Muscle of leg (tissue), 16 donors: ENCODE measurements at places on chromosomes 13 and 19.

GRCh38 chr13:49877629-49878218 lies 58.4 kb downstream of the SPRYD7 start:
- no peak for DNase-seq

- DNase-seq, result no peak
Measured at GRCh38 chr19:2150794-2151338, 500 bp downstream of the AP3D1 start.

- no peak for DNase-seq
Measured at GRCh38 chr19:42328854-42329253, 3.4 kb downstream of the MEGF8 start.

DNA sequence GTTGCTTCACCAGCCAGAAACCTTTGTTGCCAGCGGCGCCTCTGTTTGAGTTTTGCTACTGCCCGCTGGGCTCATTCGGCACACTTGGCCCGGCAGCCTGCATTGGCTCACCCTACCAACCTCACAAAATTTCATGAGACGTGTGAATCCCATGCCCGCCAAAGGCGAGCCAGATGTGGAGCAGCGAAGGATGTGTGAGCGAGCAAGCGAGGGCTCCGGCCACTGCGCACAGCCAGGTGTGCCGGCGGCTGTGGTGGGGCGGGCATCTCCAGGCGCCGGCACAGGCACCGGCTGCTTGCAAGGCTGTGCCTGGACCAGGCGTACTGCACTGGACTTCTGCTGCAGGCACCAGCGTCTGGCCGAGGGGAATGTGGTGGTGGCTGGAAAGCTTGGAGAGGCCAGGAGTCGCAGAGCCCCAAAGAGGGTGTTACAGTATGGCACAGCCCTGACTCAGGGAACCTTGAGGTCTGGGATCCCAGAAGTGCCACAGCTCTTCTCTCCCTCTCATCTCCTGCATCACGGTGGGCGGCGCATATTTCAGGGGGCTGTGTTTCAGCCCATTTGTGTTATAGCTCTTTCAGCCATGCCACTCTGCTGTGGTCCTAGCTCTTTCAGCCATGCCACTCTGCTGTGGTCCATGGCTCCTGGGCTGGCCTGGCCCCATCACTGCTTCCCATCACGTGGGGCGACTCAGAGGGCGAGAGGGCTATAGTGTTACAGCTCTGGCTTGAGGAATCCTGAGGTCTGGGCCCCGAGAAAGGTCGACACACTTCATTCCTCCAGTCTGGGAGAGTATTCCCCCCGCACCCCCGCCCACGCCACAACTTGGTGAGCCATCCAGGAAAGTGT lies 592.0 kb upstream of the SLITRK5 start:
- no peak for DNase-seq

- peak; percentile 77 for DNase-seq
Measured at GRCh38 chr19:45769821-45770191, 754 bp upstream of the SIX5 start.

GRCh38 chr19:13929956-13930355 lies 8.3 kb downstream of the PODNL1 start:
- DNase-seq, result no peak

- no peak for DNase-seq
Measured at GRCh38 chr19:56098731-56099568, 22.1 kb downstream of the ZNF787 start.

GRCh38 chr13:34943436-34944273 lies 1.6 kb downstream of the NBEA start:
- DNase-seq, result peak; percentile 32

DNA sequence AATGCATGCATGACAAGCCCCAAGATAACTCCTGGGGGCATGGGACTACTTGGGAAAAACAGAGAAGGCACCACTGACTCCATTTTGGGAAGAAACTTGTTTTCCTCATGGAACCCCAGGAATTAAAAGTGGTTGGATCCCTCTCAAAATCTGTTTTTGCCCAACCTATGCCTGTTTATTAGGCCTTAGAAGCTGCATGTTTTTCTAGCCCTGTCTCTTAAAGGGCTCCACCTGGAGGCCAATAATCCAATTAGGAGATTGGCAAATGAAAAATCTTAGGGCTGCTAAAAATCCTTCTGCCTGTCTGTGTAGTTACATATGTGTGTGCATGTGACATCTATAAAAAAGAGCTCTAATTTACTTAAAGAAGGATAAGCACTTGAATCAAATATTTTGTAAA lies 26.9 kb downstream of the MED4 start:
- no peak for DNase-seq

GRCh38 chr13:41622432-41623429 lies 165.4 kb downstream of the RGCC start:
- DNase-seq, result peak; percentile 78
